NCI-H1105 treated with DMSO at 0.1 percent for 48 hours (cell line): ENCODE measurements at places on chromosomes 2 and 18.

GRCh38 chr18:44871771-44872170 is 191.1 kb downstream of the SETBP1 start:
- no peak for DNase-seq

GRCh38 chr2:75592030-75592429 is 31.3 kb upstream of the EVA1A start:
- DNase-seq, result peak; percentile 13

DNA sequence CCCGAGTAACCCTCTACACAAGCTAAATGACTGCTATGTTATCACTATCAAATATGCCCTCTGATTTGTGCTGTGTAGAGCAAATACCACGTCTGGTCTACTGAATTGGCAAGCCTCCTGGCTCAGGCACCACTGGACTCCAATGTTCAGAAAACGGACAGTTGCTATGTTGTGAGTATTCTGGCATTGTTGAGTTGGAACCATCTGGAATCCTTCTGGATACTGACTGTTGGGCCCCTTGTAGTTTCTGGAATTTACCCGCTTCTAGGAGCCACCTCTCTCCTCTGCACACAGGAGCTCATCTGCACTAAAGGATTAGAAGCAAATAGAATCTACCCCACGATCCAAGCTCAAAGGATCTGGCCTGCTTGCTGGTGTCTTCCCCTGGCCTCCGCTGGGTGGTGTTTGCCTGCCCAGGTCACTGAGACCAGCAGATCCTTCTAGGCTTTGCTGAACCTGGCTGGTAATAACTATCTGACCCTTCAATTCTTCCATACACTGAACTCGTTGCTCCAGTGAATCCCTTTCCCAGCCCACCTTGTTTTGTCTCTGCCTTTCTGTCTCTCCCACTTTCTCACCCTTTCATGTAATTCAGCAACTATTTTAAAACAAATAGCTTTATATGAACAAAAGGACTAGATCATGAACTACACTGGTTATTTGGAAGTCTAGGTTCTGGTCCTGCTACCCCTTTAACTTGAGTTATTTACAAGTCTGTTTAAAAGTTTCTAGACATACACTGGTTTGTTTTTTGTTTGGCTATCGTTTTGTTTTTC is 2.1 kb upstream of the HAAO start:
- DNase-seq, result no peak

- DNase-seq, result no peak
Measured at GRCh38 chr18:78639006-78639950, 340.3 kb upstream of the SALL3 start.

- DNase-seq, result no peak
Measured at GRCh38 chr2:217915706-217916105, 87.1 kb downstream of the TNS1 start.

DNA sequence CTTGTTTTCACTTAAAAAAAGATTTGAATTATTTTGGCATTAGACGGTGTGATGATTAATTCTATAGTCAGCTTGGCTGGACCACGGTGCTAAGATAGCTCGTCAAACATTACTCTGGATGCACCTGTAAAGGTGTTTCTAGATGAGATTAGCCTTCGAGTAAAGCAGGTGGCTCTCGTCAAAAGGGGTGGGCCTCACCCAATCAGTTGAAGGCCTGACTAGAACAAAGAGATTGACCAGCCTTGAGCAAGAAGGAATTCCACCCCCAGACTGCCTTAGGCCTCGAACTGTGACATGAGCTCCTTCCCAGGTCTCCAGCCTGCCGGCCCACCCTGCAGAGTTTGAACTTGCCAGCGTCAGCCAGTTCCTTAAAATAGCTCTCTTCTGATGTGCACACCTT is 73.4 kb downstream of the TWIST2 start:
- no peak for DNase-seq

DNA sequence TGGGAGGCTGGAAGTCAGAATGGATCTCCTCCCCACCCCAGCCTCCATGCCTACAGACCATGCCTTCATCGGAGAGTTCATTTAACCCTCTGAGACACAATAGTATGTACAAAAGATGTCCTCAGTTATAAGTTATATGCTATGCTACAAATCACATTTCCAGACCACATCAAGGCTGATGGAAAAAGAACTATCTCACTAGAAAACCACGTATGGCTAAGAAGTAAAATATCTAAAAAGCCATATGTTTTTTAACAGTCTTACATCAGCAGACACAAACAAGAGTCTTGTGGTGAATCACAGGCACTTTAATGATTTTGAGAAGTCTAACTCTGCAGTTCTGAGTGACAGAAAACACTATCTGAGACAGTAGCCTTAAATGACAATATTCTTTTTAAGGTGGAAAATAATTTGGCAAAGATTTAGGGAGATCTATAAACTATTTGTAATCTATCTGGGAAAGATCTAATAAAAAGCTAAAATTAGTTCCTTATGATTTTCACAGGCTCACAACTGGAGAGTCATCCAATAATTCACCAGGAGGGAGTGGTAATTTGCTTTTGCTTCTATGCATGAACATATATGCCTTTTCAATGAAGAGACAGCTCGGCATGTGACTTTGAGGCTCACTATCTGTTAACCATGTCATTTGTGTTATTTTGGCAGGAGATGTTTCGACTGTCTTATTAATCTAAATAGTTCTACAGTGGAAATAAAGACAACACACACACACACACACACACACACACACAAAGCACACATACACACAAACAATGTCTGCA is 197.5 kb downstream of the IRS1 start:
- DNase-seq, result no peak

DNA sequence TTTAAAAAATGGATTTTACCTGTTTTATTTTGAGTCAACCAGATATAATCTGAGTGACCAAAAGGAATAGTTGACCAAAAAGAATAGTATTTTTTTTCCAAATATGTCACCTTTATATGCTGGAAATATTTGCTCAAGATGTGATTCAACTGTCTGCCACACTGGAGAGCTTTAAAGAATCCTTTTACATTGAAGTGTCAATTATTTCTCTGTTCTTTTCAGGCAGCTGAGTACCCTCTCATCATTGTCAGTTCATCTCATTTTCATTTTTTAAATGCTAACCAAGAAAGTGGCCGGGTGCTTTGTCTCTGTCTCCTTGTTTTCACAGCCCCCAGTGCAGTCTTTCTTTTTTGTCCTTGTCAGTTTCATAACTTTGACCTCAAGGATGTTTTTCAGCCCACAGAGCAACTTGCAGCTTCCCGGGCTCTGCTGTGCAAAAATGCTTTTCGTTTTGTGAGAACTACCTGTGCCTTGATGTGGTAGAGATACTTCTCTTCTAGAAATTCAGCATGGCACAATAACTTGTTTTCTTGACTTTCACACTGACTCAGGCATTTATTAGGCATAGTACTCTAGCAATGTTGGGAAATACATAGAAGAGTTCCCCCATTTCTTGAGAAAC is 23.4 kb upstream of the CERS6 start:
- peak; percentile 52 for DNase-seq

- no peak for DNase-seq
Measured at GRCh38 chr2:61962095-61962984, 56.9 kb downstream of the COMMD1 start.

DNA sequence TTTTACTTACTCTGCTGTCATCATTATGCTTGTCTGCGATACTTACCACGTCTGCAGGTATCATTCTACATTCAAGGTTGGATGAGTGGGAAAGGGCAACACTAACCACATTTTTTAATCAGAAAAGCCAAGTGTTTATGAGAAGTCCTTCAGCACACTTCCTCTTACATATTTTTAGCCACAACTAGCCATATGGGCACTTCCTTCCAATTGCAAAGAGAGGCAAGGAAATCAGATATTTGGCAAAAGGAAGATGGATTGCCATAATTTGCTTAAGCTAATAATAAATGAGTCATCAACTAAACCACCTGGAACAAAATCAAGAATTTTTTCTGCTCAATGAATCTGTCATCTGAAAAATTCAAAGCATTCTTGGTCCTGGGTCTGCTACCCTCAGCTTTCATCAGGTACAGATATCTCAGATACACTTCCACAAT is 16.7 kb upstream of the MRO start:
- DNase-seq, result no peak

DNA sequence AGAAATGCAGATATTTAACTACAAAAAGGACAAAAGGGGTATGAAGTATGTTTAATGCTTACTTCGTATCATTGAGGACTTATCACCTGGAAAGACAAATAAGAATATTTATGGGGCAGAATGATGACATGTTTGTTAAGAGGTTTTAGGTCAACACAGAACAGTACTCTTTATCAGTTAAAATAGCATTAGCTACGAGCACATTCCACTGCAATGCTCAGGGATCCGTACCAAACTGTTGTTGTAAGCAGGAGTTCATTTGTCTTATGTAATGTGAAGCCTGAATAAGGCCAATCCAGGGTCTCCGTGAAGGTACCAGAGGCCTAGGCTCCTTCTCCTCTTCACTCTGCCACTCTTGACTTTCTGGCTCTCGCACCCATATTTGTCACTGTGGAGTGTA is 465.7 kb upstream of the NRP2 start:
- no peak for DNase-seq

- no peak for DNase-seq
Measured at GRCh38 chr2:149954981-149955600, 367.5 kb upstream of the MMADHC start.

DNA sequence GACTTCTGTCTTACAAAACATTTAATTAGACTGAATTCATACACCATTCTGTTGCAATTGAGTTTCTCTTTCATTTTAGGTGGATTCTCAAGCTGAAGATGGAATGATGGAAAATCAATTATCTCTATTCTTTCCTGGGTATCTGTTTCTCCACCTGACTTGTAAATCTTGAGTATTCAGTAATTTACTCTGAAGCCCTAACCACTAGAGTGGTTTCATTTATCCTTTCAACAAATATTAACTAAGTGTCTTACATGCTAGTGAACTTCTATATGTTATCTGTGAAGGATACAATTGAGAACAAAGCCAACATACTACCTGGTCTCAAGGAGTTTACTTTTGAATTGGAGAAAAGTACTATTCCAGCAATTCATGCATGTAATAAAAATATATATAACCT is 94.1 kb upstream of the ZNF804A start:
- DNase-seq, result no peak

DNA sequence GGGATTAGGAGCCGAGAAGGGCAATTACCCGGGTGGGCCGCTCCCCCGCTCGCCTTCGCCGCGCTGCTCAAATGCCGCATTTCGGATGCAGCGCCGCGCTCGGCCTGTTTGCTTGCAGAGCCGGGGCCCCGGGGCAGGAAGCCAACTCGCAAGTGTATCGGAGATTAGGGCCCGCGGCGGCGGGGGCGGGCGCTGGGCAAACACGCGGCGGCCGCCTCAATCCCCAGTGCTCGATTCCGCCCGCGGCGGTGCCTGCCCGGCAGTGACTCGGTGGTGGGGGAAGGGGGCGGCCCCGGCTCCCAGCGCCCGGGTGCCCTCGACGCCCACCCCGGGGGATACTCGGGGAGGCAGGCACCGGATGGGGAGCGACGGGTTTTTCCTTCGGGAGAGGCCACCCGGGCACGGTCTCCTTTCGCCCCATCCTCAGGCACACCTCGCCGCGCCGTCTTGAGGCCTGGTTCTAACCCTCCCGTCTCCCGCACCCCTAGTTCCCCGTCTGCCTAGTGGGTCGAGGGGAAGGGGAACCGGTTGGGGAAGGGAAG is 26.6 kb upstream of the NOTO start:
- DNase-seq, result peak; percentile 36

DNA sequence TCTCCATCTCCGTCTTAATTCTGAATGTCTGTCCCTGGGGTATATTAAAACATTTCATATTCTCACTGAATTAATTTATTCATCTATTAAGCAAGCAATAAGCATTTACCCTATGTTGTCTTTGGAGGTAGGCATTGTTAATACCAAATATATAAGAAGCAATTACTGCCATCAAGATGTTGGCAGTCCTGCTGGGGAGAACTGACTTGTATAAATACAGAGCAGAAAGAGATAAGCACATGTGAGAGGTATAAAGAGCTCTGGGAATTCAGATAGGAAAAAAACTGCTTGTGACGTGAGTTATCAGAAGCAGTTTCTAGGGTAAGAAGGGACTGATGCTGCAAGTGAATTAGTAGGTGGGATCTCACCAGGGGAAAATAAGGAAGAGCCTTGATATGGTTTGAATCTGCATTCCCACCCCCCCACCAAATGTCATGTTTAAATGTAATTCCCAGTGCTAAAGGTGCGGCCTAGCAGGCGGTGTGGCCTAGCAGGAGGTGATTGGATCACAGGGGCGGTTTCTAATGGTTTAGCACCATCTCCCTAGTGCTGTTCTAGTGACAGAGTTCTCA is 286.8 kb downstream of the RAD51AP2 start:
- no peak for DNase-seq

- no peak for DNase-seq
Measured at GRCh38 chr2:64326578-64327050, 127.3 kb upstream of the LGALSL start.

- DNase-seq, result no peak
Measured at GRCh38 chr2:42812899-42813479, 20.6 kb upstream of the HAAO start.

DNA sequence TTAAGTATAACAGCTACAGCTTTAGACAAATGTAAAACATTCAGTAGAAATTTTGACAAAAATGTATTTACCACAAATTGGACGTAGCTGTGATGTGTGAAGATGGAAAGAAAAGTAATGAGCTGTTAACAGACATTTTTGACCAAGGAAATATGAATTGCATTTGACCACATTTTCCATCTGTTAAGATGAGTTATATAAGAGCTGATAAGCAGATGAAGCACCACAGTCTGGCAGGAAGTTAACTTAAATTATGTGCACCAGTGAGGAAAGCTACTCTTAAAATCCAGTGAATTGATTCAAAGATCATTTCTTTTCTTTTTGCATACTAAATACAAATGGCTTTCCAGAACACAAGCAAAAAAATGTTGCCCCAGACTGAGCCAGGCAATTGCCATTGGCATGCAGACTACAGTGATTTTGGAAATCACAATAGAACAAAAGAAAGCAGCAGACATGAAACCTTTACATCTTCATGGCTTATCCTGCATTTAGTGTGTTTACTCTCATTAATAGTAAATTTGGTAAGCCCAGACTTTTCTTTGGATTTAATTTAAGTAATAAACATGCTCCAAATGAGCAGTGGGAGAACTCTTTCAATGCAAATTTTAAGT is 493.7 kb downstream of the TMX3 start:
- no peak for DNase-seq

DNA sequence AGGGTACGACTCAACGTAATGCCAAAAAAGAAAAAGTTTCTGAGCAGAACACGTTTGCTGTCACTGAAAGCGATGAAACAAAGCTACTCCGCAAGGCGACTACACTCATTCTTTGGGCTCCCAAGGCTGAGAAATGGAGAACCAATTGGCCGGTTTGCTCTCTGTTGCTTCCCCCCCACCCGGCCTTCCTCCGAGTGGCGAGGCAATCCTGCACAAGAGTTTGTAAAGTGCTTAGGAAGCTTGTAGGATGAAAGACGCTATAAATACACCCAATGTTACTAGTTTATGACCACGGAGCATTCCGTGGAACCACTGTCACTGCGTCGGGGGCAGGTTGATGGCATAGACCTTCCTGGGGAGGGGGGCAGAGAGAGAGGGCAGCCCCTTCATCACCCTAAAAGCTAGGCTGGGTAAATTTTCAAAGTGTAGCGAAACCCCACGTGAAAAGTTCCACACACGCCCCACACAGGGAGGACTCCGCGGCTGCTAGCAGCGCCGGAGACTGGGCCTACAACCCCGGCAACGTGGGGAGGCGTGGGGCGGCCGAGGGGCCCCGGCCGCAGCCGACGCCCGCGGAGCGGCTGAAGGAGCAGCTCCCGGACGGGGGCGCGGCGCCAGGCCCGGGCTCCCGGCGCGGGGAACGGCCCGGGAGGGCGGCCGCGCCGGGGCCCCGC is 915 bp downstream of the CUL3 start:
- no peak for DNase-seq
